NB4 (cell line): ENCODE measurements at places on chromosomes 2 and 18.

DNA sequence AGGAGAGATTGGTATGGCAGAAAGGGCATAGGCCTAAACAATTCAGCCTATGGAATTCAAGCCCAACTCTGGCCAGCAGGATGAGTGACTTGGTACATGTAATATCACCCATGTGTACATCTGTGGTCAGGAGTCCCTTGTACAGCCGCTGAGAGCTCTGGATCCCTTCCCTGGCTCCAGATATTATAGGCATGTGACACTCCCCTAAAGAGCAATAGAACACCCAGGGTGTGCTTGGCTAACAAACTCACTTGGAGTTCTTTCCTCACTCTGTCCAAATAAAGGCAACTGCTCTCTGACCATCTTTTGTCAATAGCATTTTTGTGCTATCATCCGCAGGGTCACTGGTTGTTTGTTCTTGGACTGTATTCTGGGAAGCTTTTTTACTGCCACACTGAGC is 197.4 kb upstream of the NCKAP5 start:
- no peak for DNase-seq

- no peak for DNase-seq
These were observed 974.3 kb upstream of the CELF4 start for GRCh38 chr18:38539856-38540255.

DNA sequence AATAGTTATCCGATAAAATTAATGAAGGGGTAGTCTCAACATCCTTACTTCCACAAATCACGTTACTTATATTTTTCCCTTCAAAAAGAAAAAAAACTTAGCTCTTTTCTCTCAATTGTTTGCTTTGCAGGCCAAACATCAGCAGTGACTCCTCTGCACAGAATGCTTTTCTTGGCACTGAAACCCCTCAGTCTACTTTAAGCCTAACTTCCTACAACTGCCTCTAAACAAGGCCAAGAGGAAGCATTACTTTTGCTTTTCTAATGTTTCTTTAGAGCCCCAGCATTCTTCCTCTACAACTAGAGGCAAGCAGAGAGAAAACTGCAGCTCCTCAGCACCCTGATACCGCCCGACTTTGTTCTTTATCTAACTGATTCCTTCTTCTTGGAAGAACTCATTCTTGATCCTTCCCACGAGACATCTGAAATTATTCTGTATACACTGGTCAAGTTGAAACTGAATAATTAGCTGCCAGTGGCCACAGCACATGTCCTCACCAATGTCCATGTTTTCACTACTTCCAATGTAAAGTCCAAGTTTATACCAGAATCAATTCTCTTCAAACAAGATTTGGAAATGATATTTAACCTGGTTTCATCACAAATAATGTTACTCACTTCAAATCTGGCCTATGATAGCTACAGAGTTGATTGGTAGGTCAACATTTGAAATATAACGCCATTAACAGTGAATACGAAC is 55.3 kb downstream of the DTNB start:
- no peak for DNase-seq

- peak; percentile 95 for DNase-seq
These were observed 430.4 kb downstream of the LPIN1 start for GRCh38 chr2:12176623-12177454.

- peak; percentile 3 for DNase-seq
These were observed 1166.5 kb upstream of the NXPH2 start for GRCh38 chr2:139946690-139947089.

DNA sequence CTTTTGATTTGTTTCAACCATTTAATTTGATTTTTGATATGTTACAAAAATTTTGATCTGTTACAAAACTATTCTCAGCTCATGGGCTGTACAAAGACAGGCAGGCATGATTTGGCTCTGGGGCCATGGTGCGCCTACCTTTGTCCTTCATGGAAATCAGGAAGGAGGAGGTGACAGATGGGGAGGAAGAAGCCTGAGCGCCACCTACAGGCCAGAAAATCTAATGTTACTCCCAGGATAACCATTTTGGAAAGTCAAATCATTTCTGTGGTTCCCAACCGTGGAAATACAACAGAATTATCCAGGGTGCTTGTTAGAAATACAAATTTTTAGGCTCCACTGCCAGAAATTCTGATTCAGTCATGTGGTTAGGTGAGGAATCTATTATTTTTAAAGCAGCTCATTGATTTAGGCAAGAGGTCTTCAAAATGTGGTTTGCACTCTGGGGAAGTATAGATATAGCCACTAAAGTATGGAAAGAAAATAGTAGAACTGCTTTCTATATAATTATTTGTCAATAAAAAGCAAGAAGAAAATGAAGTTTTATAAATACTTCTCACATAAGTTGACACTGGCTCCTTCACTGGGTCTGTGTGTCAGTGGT is 93.9 kb downstream of the EVA1A start:
- DNase-seq: peak; percentile 37

DNA sequence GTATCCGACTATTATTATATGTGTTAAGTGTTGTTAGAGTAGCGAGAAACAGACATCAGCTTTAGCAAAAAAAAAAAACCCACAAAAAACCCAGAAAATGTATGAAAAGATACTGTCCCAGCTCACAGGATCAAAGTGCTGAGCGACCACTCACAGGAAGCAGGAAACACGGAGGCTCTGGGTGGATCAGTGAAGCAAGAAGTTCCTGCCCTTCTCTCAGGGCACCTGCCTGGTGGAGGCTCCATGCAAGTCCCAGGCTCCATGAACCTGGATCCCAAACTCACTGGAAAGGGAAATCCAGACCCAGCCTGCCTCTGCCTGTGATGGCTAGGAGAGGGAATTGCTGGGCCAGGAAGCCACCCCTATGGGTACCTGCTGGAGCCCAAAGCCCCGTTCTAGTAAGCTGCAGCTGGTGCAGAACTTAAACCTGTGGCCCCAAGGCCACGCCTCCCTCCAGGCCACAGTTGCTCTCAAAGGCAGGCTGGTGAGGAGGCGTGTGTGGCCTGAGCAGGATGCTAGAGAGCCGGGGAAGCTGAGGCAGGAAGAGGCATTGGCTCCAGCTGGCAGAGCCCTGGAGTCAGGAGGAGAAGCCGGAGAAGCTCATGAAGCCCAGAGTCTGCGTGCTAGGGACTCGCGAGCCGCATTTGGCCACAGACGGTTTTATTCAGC is 63.5 kb upstream of the TAF1B start:
- DNase-seq: peak; percentile 65

DNA sequence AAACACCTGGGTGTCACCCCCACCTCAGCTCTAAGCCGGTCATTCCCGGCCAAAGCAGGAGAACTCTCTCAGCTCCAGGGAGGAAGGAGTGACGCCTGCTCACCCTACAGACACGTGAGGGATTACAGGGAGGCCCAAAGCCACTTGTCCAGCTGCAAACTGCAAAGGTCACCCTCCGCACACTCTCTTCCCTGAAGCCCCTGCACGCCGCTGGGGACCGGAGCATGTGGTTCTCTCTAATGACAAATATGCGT is 108.0 kb upstream of the ID2 start:
- no peak for DNase-seq

GRCh38 chr2:196248467-196249094 is 77.2 kb upstream of the STK17B start:
- DNase-seq: peak; percentile 56

DNA sequence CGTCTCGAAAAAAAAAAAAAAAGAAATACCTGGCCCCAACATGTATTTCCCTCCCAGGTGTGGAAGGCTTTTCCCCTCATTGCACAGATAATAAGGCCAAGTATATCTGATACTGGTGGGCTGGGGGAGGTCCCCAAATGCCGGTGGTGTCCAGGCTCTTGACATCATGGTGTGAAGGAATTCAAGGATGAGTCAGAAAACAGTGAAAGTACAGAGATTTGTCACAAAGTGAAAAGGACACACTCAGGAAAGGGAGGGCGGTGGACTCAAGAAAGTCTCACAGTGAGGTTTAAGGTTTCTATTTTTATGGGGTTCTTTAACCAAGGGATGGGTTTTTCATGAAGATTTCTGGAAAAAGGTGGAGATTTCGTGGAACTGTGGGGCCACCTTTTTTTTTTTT is 37.8 kb upstream of the FZD5 start:
- DNase-seq: no peak

DNA sequence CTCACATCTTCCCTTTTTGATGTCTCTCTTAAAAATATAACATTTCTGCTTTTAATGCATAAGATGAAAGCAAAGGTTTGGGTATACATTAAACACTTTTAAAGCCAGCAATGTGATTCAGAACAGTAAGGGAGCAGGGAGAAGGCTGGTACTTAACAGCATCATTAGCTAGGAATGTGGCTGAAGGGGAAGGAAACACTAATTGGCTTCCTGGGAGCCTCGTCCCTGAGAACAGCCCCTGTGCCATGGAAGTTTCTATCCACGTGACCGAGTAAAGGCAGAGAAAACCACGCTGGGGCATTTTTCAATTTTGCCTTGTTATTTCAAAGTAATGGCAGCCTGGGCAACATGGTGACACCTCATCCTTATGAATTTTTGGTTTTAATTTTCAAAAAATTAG is 109.2 kb upstream of the GPC1 start:
- DNase-seq: no peak

- no peak for DNase-seq
These were observed 950.1 kb downstream of the CNTNAP5 start for GRCh38 chr2:124975224-124975623.

DNA sequence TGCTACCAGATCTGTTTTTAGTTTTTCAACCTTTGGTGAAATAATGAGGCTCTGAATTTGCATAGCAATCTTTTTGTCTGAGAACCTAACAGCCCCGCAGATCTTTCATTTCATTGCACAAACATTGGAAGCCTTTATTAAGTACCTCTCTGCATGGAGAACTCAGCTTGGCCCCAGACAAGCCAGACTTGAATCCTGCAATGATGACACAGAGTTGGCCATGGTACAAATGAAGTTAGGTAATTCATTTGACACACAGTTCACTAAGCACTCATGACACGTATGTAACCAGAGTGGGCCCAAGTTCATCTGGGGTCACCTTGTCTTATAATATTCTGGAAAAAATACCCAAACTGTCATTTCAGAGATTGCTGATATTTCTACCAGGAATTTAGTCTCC is 439.1 kb upstream of the ID2 start:
- no peak for DNase-seq

- no peak for DNase-seq
These were observed 5.9 kb downstream of the PMAIP1 start for GRCh38 chr18:59905686-59906091.

- no peak for DNase-seq
These were observed 631 bp downstream of the MORN2 start for GRCh38 chr2:38876407-38876806.

- peak; percentile 78 for DNase-seq
These were observed 16.3 kb upstream of the GPR39 start for GRCh38 chr2:132400169-132400900.

DNA sequence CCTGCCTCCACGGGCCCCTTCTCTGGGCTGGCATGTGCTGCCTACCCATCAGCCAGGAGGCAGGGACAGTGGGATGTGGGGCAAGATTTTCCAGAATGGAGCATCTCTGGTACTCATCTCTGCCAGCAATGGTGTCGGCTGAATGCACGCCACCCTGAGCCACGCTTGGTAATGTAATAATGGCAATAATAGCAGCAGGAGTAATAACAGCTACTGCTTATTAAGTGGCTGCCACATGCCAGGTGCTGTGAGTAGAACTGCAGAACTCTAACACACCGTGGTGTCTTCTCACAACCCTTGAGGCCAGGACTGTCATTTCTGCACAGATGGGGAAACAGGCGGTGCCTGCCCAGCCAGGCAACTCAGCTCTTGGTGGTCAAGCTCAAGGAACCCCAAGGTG is 113.6 kb downstream of the CELF4 start:
- no peak for DNase-seq

DNA sequence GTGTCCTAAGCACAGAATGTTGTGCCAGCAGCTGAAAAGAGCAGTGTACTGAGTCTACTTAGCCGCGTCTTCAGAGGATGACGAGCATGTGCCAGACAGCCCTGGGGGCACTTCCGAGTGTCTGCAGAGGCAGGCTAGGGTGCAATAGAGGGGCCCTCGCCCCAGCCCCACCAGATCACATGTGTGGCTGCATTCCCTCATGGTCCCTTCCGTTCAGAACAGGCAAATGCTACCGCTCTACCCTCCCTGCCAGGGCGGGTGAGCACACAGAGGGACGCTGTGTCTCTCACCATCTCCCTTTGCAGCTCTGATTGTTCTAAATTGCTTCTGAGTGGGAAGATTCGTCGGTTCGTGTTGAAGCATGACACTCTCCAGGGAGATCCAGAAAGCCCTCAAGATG is 212.2 kb upstream of the RAB12 start:
- no peak for DNase-seq

- no peak for DNase-seq
These were observed 40.6 kb downstream of the GREB1 start for GRCh38 chr2:11574176-11575046.

GRCh38 chr18:62778976-62779869 is 63.9 kb downstream of the PHLPP1 start:
- DNase-seq: no peak

GRCh38 chr2:145751629-145752028 is 1231.7 kb upstream of the ZEB2 start:
- peak; percentile 92 for DNase-seq

- DNase-seq: peak; percentile 21
These were observed 102.7 kb downstream of the CDCA7 start for GRCh38 chr2:173457366-173457765.

GRCh38 chr2:183623227-183623626 is 499.0 kb downstream of the NUP35 start:
- no peak for DNase-seq

GRCh38 chr2:55078956-55079355 is 28.7 kb upstream of the RTN4 start:
- DNase-seq: peak; percentile 62

GRCh38 chr2:218035463-218036100 is 32.8 kb upstream of the TNS1 start:
- no peak for DNase-seq

GRCh38 chr2:74223941-74224770 is 25.7 kb downstream of the MTHFD2 start:
- no peak for DNase-seq

- DNase-seq: peak; percentile 65
These were observed 549.0 kb upstream of the VRK2 start for GRCh38 chr2:57497489-57498096.

GRCh38 chr18:13302457-13303225 is 84.1 kb downstream of the LDLRAD4 start:
- peak; percentile 5 for DNase-seq

- DNase-seq: no peak
These were observed 95.1 kb downstream of the AFF3 start for GRCh38 chr2:100046961-100047947.

DNA sequence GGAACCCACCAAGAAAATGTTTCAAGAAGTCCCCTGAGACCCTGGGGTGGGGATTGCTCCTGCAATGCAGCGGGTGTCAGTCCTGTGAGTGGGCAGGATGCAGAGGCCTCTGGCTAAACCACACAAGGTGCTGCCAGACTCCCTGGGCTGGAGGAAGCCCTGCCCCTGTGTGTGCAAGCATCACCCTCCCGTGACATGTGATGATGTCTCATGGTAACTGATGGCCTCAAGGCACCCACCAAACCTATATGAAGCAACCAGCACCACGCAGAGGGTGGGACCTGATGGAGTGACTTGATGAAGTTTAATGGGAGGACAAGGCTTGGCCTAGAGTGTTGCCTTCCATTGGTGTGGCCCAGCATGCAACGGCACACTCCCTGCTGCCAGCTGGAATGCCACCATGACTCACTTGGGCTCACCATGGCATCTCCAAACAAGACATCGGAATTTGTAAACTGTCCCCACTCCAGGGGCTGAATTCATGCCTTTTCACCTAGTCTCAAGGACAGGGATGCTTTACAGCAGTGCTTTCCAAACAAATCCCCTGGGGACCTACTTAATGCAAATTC is 8.7 kb upstream of the SLC14A1 start:
- no peak for DNase-seq

GRCh38 chr2:220935789-220936321 is 636.2 kb downstream of the EPHA4 start:
- no peak for DNase-seq
